ENCODE measurements at places on chromosomes 7 and 10.

DNA sequence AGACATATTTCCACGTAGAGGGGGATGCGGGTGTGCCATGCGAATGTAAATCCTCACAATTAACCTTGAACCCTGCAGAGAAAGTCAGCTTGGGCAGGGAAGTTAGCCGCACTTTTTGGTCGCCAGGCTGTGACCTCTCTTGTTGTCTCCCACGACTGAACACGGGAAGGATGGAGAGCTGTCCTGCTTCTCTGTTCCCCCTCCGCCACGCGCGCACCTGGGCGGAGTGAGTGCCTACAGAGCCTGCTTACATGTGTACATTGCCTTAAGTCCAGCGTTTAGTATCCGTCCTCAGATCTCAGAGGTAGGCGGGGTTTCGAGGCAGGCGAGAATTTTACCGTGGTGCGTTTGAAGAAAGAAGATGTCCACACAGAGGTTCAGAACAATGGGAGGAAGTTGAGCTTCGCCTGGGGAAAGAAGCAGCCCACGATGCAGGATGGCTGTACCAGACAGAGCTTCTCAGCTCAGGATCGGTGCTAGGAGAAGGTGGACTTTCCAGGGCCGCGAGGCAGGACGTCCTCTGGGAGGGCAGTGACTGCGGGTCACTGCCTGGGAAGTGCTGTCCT is 482 bp upstream of the ERCC6 start:
- peak; percentile 67 for DNase-seq

DNA sequence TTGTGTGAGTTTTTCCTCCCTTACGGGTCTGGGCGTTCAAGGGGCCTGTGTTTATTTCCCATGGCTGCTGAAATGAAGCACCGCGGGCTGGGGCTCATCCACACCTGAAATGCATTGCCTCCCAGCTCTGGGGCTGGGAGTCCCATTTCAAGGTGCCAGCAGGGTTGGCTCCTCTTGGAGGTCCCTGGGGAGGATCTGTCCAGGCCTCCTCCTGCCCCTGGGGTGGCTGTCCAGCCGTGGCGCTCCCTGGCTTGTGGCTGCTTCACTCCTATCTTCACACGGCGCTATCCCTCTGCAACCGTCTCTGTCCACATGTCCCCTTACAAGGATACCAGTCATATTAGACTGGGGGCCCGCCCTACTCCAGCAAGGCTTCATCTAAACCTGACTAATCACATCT is 41.1 kb upstream of the CNPY1 start:
- DNase-seq: no peak

DNA sequence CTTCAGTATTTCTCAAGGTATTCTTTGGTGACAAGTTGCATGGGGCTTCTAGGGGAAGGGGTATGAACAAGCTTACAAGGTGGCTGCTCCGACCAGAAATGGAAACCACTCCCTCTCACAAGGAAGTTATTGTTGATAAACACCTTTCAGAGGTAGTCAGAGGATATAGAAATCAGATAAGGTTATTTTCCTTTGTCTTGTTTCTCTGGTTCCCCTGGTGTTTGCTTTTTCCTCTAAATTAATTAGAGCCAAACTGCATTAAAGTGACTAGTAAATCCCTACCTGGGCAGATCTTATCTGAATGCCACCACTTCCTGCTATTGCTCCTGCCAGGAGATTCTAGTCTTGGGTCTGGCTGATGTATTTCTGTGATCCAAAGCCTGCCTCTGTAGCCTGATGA is 725.4 kb downstream of the INHBA start:
- DNase-seq: no peak

DNA sequence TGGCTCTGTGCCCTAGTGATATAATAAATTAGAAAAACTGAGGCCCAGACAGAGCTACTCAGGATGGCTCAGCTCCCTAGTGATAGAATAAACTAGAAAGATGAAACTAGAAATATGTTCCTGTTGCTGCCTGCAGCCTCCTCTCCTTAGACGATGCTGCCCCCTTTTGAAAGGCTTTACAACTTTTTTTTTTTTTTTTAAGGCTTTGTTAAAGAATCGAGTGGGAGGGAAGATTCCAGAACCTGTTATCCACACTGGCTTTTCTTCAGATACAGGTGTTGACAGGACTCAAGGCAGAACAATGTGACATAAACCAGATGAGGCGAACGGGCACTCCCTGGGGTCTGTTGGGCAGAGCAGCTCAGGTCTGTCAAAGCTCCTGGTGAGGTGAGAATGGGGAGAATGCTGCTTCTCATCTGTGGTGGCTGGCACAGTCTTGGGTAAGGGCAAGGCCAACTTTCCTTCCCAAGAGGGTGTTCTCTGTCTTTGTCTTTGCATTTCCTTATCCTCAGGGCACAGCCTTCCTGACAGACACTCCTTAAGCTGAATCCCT is 175.1 kb downstream of the COBL start:
- no peak for DNase-seq

GRCh38 chr7:47435889-47436312 is 146.0 kb downstream of the TNS3 start:
- DNase-seq: peak; percentile 68

DNA sequence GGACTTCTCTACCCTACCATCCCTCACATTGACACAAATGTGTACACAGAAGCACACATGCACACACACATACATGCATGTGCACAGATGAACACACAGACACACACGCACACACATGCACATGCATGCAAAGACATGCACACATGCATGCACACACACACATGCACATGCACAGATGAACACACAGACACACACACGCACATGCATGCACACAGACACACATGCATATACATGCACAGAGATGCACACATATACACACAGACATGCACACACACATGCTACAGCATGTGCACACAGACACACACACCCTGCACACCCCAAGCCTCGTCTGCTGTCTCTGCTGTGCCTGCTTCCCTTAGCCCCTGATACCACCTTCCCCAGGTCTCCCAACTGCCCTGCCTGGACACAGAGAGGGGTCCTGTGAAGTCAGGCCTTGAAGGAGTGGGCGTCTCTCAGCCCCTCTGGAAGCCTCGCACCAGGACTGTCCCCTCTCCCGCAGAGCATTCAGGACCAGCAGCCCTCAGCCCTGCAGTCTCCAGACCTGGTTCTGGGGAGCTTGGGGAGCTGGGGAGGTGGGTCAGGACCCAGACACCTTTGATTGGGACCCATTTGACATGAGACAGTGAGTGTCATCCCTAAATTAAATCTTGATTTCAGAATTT is 181.8 kb downstream of the DNAJB6 start:
- DNase-seq: no peak

DNA sequence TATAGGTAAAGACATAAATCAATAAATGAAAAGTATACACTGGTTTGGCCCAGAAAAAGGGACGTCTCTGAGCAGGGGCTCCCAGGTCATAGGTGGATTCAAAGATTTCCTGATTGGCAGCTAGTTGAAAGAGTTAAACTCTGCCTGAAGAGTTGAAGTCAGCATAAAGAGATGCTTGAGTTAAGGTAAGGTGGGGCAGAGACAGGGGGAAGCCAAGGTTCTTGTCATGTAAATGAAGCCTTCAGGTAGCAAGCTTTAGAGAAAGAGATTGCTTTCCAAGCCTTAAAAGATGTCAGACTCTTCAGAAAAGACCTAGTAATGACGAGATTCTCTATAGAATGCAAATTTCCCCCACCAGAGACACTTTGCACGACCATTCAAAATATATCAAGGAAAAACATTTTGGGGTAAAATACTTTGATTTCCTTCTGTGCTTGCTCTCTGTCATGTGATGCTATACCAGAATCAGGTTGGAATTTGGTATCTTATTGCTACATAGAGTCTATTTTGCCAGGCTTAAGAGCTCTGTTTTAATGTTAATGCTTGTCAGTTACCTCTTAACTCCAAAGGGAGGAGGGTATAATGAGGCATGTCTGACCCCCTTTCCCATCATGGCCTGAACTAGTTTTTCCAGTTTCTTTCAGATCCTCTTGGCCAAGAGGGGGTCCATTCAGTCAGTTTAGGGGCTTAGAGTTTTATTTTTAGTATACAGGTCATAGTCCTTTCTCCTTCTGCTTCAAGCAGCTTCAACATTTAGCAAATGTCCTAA is 429.6 kb downstream of the ADRA2A start:
- DNase-seq: no peak

DNA sequence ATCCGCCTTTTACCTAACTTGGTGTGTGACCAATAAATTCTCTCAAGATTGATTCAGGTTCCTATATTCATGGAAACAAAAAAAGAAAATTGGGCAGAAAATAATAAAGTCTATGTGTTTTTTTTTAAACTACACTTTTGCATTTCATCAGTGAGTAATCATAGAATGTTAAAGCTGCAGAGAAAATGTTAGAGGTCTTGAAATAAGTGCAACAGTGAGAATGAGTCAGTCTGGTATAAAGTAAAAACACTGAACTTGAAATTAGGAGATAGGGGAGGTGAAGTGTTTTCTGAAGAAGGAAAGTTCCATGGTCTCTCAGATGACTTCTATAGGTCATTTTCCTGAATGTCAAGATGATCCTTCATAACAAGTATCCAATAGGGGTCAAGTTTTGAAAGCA is 202.6 kb upstream of the NRP1 start:
- DNase-seq: no peak

GRCh38 chr7:128884561-128885369 is 22.1 kb downstream of the ATP6V1F start:
- no peak for DNase-seq

DNA sequence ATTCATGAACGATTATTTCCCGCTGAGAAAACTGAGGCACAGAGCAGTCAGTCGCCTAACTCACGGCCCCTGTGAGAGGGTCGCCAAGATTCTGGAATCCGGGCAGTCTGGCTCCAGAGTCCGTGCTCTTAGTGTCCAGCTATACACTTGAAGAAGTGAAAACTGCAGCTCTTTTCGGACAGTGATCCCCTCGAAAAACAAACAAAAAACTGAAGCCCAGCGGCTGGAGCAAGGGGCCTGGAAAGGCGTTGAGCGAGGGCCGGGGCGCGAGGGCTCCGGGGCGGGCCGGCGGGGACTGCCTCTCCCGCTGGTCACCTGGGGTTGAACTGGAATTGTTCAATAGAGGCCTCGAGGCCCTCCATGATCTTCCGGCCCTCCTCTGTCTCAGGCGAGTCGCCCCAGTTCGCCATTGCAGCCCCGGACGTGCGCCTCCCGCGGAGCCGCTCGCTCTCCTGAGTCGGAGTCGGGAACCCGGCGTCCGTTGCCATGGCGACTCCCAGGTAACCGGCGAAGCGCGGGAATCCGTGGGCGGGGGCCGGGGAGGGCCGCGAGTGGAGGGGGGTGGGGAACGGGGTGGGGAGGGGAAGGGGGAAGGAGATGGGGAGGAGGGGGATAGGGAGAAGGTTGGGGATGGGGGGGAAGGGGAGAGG is 881 bp downstream of the C10orf67 start:
- DNase-seq: no peak

- DNase-seq: no peak
Measured at GRCh38 chr10:108911814-108912541, 1011.3 kb downstream of the XPNPEP1 start.

GRCh38 chr10:1049425-1049958 is 573 bp upstream of the IDI1 start:
- DNase-seq: no peak

DNA sequence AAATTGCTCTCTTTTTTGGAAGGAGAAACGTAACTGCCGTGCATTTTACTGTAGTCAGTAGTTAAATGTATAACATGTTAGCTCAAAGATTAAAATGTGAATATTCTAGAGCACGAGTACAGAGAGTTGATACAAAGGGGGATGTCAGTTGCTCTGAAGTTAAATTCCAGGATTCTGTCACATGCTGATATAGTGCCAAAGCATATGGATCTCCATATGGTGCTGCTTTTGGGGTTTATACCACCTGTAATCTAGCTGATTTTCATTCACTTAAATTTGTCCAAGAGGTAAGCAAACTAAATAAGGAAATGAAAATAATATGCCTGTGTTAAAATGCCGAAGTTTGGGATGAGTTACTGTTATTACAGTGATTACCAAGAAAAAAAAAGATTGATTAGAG is 298.6 kb downstream of the EXOC4 start:
- no peak for DNase-seq

DNA sequence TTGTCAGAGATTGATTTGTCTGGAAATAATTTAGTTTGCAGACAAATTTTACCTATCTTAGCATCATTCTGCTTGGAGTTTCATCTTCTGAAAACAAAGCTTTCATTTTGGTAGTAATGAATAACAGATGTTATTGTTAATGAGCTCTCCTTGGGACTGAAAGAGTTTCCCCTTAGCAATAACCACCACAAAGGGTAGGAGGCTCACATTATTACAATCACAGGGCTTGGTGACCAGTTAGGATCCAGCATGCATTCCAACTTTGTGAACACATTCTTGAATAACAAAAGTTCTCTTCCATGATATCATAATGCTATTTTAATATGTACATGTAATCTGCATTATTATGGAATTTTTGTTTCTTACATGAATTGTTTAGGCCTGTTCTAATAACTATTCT is 148.8 kb upstream of the VWC2 start:
- no peak for DNase-seq
